Stimulated activated CD4-positive, alpha-beta T cell treated with anti-CD3 and anti-CD28 coated beads, TNF-alpha, amount 100 ng/mL, for 48 hours (primary cell): ENCODE measurements at places on chromosomes 3 and 15.

DNA sequence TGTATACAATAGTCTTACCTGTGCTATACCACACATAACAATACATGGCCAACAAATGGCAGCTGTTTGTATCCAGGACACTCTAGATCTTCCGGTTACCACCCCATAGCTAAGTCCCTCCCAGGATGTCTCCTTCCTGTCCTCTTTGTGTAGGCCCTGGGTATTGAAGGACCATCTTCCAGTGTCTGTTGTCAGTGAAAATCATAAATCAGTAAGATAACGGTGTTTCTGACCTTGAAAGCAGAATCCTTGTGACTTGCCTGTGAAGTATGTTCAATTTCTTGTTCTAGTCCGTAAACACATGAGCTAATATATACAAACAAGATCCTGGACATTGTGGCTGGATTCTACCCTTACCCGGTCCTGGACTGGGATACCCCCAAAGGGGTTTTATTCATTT lies 462.8 kb downstream of the NTRK3 start:
- DNase-seq: no peak

DNA sequence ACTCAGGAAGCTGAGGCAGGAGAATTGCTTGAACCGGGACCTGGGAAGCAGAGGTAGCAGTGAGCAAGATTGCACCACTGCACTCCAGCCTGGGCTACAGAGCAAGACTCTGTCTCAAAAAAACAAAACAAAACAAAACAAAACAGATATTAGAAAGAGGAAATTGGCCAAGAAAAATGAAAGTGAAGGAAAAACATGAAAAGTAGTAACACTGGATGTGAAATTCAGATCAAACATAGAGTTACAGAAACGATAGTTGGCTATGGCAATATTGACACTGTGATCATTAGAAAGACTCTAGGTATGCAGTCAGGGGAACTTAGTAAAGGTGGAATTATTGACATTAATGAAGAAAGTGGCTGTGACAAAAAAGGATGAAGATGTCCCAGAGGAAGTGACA lies 13.2 kb upstream of the TIPARP start:
- DNase-seq: no peak

DNA sequence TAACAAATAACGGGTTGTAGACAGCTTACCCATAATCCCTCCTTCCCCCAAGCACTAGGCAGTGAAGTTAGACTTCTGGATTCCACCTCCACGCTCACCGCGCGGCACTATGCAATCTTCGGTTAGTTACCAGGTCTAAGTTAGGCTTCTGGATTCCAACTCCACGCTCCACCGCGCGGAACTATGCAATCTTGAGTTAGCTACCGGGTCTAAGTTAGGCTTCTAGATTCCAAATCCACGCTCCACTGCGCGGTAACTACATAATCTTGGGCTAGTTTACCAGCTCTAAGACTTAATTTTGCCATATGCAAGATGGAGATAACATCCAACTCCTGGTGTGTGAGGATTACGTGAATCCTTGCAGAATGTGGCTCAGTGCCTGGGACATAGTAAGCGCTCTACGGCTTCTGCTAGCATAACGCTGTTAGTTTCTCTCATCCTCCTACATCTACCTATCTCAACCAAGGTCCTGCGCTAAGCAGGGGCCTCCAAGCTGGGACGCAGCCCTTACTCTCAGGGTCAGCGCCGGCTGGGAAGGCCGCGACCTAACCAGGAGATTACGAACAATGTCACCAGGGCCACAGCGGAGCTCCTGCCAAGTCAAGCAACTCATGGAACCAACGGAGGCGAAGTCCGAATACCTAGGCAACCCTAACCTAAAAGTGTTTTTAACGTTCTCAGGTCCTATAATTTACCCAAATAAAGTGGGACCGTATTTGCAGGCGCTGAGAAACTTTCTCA lies 497 bp upstream of the RPLP1 start:
- DNase-seq: no peak

DNA sequence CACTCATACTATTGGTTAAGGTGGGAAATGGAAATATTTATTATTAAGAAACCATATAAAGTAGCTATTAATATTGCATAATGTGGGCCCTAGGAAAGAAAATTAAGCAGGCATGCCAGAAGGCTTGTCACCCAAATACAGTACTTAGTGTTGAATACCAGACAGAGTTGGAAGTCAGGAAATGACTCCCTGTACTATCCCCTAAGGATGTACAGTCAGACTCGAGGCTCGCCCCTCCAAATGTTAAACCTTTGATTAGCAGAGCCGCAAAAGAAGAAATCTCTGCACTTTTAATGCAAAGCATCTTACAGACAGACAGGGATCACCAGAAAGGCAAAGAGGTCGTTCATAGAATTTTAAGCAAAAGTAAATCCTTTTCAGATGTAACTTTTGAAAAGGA lies 11.3 kb upstream of the RBSN start:
- DNase-seq: no peak

DNA sequence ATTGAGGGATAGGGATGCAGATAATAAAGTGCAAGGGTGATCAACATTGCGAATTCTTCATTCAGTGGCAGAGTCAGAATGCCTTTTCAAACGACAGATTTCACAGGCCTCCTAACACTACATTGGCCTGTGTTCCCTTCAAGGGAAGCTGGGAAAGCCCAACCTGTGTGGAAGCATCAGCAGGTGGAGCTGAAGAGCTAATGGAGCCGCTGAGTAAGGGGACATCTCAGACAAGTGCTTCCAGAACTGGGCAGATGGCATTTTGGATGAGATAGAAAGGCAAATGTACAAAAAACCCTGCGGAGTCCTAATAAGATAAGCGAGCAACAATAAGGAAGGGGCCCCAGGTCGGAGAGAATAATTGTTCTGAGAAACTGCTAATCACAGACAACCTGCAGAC lies 8.5 kb upstream of the SLC24A5 start:
- no peak for DNase-seq
